ENCODE measurements at places on chromosomes 2 and 18. TPM values are rescaled to one million over a fixed set of nuclear protein-coding genes. Genes with fewer than 3 reads are reported as not detected.
A peak's percentile ranks its signal among the peaks of the same experiment; 100 is the strongest.

DNA sequence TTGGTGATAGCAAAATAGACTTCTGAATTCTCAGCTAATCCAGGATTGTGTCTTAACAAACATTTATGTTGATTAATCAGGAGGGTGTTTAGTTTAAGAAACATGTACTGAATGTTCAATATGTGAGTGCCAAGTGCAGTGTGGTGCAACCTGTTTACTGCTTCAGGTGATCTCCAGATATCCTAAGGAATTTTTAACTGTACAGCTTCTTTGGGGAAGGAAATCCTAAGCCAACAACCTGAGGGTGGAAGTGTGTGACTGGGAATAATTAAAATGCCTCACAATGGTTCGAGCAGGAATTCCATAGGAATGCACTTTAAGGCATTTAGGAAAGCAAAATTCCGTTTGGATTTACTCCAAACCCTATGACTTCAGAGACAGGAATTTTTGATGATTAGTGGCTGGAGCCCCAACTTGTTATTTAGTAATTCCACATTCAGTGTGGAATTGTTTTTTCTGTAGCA lies 16.4 kb downstream of the CRIM1 start:
- DNase-seq, result peak; percentile 74
- no peak overlapping the region for H3K4me3 ChIP-seq
- no peak overlapping the region for H3K27ac ChIP-seq
- H3K27me3 ChIP-seq, result no peaks in the 10 kb centered on the region
- peaks cover 46% of the 10 kb centered on the region for H3K4me1 ChIP-seq
- H3K36me3 ChIP-seq, result no peaks in the 10 kb centered on the region

DNA sequence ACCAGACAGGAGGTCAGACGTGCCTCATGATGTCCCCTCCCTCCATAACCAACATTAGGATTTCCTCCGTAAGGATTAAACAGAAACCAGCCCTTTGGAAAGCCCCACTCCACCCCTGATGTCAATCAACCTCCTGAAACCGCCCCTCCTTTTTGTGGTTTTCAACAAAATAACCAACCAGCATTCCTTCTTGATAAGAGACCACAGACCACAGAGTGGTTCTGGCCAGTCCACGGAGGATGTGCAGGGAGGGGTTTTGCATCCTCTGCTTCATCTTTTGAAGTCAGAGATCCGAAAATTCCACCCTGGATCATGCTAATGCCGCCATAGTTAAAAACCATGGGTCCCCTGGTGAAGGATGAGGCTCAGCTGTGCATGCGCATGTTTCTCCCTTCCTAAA lies 180.0 kb upstream of the CCDC150 start:
- no peaks in the 10 kb centered on the region for H3K36me3 ChIP-seq
- no peaks in the 10 kb centered on the region for H3K27me3 ChIP-seq
- peaks cover 2% of the 10 kb centered on the region for H3K4me1 ChIP-seq
- no peak overlapping the region for H3K4me3 ChIP-seq
- DNase-seq, result no peak

GRCh38 chr18:64791236-64791635 lies 642.3 kb upstream of the LINC00305 start:
- H3K27me3 ChIP-seq, result no peaks in the 10 kb centered on the region
- H3K4me1 ChIP-seq, result no peaks in the 10 kb centered on the region
- H3K27ac ChIP-seq, result no peak overlapping the region
- H3K4me3 ChIP-seq, result no peak overlapping the region

DNA sequence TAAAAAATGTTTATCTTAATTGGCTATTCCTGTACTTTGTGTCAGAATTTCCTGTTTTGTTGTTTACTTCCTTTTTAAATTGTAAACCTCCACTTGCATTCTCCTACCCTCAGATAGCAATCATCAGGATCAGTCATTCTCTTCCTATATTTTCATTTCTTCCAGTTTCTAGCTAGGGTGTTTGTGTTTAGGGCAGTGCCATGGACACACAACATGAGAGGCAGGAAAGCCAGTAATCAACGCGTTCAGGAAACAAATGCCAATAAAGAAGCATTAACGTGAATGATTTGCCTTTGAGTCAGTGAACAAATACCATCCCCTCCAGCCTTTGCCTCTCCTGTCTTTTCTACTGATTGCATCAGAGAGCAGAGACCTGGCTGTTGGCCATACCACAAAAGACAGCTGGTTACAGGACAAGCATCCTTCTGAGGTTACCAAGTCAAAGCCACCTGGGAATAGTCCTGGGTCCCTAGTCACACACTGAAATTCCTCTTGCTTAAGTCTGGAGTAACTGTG lies 56.7 kb upstream of the FHL2 start:
- H3K27ac ChIP-seq, result no peak overlapping the region
- no peaks in the 10 kb centered on the region for H3K27me3 ChIP-seq
- no peaks in the 10 kb centered on the region for H3K4me1 ChIP-seq
- no peak for DNase-seq

DNA sequence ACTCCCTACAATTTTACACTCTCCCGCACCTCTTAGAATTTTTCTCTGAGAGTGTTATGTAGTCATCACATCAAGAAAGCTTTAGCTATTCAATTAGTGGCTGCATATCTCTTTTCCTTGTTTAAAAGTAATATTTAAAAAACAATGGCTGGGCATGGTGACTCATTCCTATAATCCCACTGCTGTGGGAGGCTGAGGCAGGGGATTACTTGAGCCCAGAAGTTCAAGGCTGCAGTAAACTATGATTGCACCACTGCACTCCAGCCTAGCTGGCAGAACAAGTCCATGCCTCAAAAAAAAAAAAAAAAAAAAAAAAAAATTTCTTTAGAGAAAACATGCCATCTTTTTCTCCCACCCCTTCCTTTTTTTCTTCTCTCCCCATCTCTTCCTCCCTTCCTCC lies 44.3 kb downstream of the AQP4 start:
- H3K27me3 ChIP-seq, result no peaks in the 10 kb centered on the region
- H3K27ac ChIP-seq, result no peak overlapping the region
- no peaks in the 10 kb centered on the region for H3K4me1 ChIP-seq
- no peak for DNase-seq
- no peaks in the 10 kb centered on the region for H3K36me3 ChIP-seq

DNA sequence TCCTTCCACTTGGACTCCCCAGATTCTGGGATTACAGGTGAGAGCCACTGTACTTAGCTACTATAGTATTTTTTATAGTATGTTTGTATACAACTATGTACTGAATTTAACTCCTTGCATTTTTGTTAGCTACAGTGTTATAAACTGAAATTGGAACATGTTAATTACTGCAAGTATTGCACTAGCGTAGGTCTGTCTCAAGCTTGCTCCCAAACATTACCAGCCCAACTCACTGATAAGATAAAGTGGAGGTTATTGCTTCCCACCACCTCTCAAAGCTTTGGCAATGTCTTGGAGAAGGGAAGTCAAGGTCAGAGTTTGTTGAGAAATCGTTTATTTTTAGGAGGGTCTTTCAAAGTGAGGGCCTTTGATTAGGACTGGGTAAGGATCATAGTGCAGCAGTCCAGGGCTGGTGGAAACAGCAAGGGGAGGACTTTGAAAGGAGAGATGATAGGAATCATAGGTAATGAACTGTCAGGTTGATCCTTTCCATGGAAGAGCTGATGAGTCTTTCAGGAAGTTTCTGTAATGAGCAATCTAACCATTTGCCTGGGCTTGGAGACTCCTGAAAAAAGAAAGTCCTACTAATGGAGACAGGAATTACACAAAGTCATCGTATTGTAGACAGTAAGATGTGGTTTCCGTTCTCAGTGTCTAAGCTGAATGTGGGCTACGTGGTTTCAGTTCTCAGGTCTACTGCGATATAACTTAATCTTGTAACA lies 257.1 kb downstream of the MYO3B start:
- DNase-seq, result no peak
- H3K27ac ChIP-seq, result no peak overlapping the region
- H3K27me3 ChIP-seq, result no peaks in the 10 kb centered on the region
- no peak overlapping the region for H3K4me3 ChIP-seq

- H3K27ac ChIP-seq, result no peak overlapping the region
- H3K27me3 ChIP-seq, result no peaks in the 10 kb centered on the region
- peaks cover 2% of the 10 kb centered on the region for H3K4me1 ChIP-seq
- DNase-seq, result no peak
Measured at GRCh38 chr2:121555008-121555407, 24.3 kb downstream of the RNU4ATAC start.

GRCh38 chr2:107681936-107682335 lies 144.8 kb upstream of the RGPD4 start:
- H3K36me3 ChIP-seq, result no peaks in the 10 kb centered on the region
- H3K4me1 ChIP-seq, result no peaks in the 10 kb centered on the region
- no peak overlapping the region for H3K4me3 ChIP-seq
- H3K27ac ChIP-seq, result no peak overlapping the region

DNA sequence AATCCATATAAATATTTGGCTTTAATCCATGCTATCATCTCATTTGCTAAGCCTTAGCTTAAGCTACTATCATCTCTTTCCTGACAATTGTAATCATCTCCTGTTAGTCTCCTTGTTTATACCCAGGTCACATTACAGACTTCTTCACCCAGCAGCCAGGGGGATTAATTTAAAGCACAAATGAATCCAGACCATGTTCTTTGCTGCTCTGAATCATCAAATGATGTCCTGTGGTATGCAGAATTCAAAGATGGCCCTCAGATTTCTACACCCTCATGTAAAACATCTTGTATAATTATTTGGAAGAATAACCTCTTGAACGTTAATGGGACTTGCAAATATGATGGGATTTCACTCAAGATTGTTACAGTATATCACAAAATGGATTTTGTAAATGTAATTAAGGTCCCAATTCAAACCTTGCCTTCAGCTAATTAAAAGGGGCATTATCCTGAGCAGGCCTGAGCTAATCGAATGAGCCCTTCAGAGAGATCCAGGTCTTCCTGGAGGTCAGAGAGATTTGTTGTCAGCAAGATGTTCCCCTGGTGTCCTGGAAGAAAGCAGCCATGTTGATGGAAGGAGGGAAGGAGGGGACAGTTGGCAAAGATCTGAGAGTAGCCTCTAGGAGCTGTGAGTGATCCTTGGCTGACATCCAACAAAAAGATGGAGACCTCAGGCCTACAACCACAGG lies 241.1 kb upstream of the MMADHC start:
- no peak overlapping the region for H3K4me3 ChIP-seq
- H3K36me3 ChIP-seq, result no peaks in the 10 kb centered on the region
- H3K27ac ChIP-seq, result no peak overlapping the region
- peaks cover 1% of the 10 kb centered on the region for H3K4me1 ChIP-seq

DNA sequence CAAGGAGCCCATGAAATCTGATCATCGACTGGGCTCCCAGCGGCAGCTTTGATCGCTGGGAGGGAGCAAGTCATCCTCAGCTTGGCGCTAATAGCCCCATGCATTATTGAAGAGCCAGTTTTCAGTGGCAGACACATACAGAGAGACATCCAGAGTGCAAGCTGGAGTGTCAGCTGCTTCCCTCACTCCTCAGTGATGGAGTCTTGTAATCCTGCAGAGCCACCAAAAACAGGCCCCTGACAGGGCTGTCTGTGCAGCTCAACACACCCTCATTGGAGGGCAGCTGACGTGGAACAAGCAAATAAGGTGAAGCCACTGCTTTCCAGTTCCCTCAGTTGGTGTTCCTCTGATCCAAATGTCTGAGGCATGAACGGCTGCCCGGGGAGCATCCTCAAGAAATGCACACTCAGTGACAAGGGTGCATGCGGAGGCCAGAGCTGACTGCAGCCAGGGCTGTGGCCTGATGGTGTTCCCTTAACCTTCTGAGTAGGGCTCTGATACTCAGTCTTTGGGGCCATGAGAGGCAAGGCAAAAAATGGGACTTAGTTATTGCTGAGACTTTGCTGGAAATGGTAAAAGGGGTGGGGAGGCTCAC lies 97.4 kb downstream of the RHOB start:
- no peaks in the 10 kb centered on the region for H3K36me3 ChIP-seq
- no peak for DNase-seq
- H3K27ac ChIP-seq, result no peak overlapping the region
- no peaks in the 10 kb centered on the region for H3K27me3 ChIP-seq
- peaks cover 13% of the 10 kb centered on the region for H3K4me1 ChIP-seq

- H3K27ac ChIP-seq, result no peak overlapping the region
- H3K4me1 ChIP-seq, result no peaks in the 10 kb centered on the region
- H3K36me3 ChIP-seq, result no peaks in the 10 kb centered on the region
- H3K4me3 ChIP-seq, result no peak overlapping the region
- no peaks in the 10 kb centered on the region for H3K27me3 ChIP-seq
Measured at GRCh38 chr18:34121200-34121721, 103.5 kb downstream of the NOL4 start.

GRCh38 chr2:175154661-175155082 lies 13.3 kb downstream of the ATF2 start:
- no peak overlapping the region for H3K4me3 ChIP-seq
- H3K27ac ChIP-seq, result no peak overlapping the region
- peaks cover 6% of the 10 kb centered on the region for H3K36me3 ChIP-seq
- no peaks in the 10 kb centered on the region for H3K27me3 ChIP-seq
- DNase-seq, result no peak
- H3K4me1 ChIP-seq, result peaks cover 16% of the 10 kb centered on the region

- H3K36me3 ChIP-seq, result no peaks in the 10 kb centered on the region
- H3K27ac ChIP-seq, result no peak overlapping the region
- no peak overlapping the region for H3K4me3 ChIP-seq
- no peak for DNase-seq
- peaks cover 10% of the 10 kb centered on the region for H3K27me3 ChIP-seq
Measured at GRCh38 chr2:240041363-240041762, 11.1 kb upstream of the OR6B2 start.

- no peaks in the 10 kb centered on the region for H3K36me3 ChIP-seq
- peak; percentile 49 for DNase-seq
- H3K4me3 ChIP-seq, result no peak overlapping the region
- no peaks in the 10 kb centered on the region for H3K27me3 ChIP-seq
- H3K4me1 ChIP-seq, result peaks cover 25% of the 10 kb centered on the region
Measured at GRCh38 chr2:220277445-220277975, 650.1 kb downstream of the SLC4A3 start.

- peaks cover 14% of the 10 kb centered on the region for H3K4me1 ChIP-seq
- peak; percentile 62 for DNase-seq
- peaks cover 10% of the 10 kb centered on the region for H3K27me3 ChIP-seq
- no peaks in the 10 kb centered on the region for H3K36me3 ChIP-seq
- no peak overlapping the region for H3K4me3 ChIP-seq
- H3K27ac ChIP-seq, result no peak overlapping the region
Measured at GRCh38 chr2:236177967-236178889, 10.0 kb upstream of the GBX2 start.

DNA sequence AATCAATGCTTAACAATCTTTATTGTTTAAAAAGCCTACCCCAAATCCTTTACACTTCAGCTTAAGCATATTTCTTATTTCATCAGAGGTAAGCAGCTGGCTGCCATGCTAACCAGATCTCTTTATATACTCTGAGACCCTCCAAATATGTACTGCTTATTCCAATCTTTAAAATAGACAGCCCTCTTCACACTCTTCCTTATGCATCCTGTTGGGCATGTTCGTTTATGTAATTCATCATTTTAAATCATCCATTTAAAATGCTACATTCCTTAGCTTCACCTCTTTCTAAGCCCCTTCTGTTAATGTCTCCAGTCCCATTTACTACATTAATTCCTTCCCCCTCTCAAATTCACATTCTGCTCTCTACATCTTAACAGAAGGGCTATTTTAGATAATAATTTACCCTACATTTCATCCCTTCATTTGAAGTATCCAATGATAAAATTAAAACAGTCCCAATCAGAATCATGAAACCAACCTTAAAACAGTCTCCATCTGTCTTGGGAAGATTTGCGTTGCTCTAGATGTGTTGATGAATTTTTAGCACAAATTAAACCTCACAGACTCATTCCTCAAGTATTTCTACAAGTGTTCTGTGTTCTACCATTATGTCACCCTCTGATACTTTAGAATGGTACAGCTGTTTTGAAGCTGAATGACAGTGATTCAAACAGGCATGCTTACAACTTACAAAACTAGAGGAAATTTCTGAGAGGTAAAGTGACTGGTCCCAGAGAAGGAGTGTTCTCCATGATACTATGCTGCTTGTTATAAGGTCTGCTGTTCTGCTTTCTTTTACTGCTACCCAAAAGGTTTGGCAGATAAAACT lies 59.1 kb downstream of the ZNF385B start:
- H3K27ac ChIP-seq, result no peak overlapping the region
- H3K4me3 ChIP-seq, result no peak overlapping the region
- no peaks in the 10 kb centered on the region for H3K27me3 ChIP-seq

Gene CHST10
- 10.5 TPM for total RNA-seq

Gene OSBPL1A
- total RNA-seq, result 37.0 TPM

Gene ADRA2B
- total RNA-seq, result 0.21 TPM

Data from lung (tissue), 17 donors.